ENCODE measurements at places on chromosomes 7 and 10.

GRCh38 chr10:27366769-27367168 is 126.2 kb upstream of the ACBD5 start:
- DNase-seq, result no peak

GRCh38 chr10:22244001-22244400 is 26.2 kb upstream of the EBLN1 start:
- peak; percentile 17 for DNase-seq

- DNase-seq, result no peak
Measured at GRCh38 chr7:54831046-54831643, 72.1 kb upstream of the SEC61G start.

- no peak for DNase-seq
Measured at GRCh38 chr7:92058040-92058439, 76.2 kb downstream of the CYP51A1 start.

DNA sequence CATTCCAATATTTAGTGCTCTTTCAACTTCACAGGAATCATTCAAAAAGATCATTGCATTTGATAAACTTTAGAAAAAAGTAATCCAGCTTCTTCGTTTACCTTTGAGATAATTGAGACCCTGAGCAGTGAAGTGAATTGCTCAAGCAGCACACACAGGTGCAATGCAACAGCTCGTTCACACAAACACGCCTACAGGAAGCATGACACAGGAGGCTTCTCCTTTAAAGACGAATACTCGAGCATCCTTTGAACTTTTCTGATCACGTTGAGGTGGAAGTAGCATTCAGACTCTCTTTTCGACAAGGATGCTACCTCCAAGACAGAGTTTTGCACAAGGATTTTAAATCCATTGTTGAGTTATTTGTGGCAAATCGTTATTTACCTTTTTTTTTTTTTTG is 18.0 kb upstream of the RSU1 start:
- DNase-seq, result peak; percentile 32

- no peak for DNase-seq
Measured at GRCh38 chr7:101998906-101999240, 181.4 kb downstream of the CUX1 start.

- DNase-seq, result peak; percentile 5
Measured at GRCh38 chr7:23012908-23013714, 819 bp downstream of the HYCC1 start.

DNA sequence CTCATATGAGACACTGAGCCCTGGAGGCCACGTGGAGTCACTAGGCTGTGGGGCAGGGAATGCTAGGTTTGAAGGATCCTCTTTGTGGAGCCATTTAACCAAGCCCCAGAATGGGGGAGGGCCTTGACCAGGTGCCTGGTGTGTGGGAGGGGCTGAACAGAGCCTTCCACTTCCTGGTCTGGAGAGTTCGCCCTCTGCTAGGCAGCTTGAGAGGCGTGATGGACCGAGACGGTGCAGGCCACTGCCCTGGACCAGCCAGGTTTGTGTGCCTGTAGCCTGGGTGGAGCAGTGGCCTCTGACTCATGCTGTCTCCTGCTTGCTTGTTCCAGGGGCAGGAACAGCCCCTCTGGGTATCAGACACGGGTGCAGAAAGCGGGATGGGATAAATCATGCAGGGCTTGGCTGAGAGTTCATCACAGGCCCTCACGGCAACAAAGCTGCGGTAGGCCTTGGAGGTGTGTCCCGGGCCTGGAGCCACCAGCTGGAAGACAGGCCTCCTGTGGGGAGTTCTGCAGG is 27.4 kb downstream of the ADAMTS14 start:
- DNase-seq, result no peak

DNA sequence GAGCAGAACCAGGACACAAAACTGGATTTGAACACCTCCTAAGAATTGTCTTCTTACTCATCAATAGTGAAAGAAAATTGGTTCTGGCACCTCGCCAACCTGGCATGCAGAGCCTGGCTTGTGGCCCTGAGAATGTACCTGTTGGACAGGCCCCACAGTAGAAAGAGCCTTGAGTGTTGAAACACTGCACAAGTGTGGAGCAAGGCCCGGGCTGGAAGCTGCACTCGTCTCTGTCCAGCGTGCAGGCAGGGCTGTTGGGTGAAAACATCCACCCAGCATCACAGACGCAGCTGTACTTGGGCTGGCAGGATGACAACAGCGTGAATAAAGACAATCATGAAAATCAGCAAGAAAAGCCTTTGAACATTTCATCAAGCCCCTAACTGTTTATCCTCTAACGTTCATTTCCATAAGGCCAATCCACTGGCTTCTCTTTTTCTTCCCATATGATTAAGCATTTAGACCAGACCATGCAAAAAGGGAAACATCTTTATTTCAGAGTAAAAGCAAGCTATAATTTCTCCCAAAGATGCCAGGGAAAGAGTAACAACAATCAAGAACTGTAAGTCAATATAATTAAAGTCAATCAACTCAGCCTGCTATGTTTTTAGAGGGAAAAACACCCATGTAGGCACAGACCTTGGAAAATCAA is 15.6 kb downstream of the CUBN start:
- no peak for DNase-seq

GRCh38 chr10:113060201-113061053 is 110.4 kb downstream of the TCF7L2 start:
- DNase-seq, result no peak

GRCh38 chr7:117119192-117119924 is 166.1 kb downstream of the ST7 start:
- DNase-seq, result peak; percentile 74

DNA sequence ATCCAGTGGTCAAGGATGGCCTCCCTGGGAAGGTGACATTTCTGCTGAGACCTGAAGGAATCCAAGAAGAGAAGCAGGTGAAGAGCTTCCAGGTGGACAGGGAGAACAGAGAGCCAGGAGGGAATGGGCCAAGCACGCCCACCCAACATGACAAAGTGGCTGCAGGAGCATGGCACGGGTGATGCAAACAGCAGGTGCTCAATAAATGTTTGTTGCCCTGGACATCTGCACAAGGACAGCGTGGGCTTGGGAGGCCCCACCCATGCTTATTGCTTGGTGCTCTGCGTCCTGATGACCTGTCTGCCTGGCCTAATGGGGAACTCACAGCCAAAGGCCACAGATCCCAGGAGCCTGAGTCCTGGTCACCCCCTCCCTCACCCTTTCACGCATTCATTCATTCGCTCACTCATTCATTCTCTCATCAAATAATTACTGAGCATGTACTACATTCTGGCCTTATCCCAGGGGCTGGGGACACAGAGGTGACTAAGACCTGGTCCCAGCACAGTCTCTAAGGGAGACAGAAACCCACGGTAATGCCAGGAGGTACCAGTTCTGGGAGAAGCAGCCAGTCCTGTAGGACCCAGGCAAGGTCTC is 13.1 kb downstream of the RHBDD2 start:
- DNase-seq, result no peak

DNA sequence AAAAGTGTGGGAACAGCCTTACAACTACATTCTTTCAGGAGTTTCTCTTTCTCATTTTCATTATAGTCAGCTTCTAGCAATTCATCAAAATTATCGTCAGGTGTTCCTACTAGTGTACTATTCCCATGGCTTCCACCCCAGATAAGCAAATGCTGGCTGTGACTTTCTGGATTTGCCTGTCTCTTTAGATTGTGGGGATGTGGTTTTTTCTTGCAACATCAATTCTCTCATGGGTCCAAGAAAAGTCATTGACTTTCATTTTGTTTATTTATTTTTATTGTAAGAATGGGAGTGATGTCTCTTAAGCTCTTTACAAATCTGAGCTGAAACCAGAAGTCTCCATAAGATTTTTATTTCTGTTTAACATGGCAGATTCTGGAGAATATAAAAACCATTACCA is 349.7 kb upstream of the SEMA3C start:
- no peak for DNase-seq

DNA sequence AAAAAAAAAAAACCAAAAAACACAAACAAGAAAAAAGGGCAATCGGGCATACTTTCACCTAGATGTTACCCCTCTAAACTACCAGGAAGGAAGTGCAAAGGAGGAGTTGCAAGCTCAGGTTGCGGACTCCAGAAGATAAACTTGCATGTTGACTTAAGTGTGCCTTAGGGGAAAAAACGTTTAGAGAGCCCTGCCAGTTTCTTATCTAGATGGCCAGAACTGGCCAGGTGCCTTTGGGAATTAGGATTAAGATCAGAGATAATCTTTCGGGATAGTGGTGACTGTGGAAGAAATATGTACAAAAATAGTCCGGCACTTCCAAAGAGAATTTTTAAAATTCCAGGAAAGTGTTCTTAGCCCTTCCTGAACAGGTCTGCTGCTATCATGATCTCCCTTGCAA is 17.6 kb downstream of the EVX1 start:
- DNase-seq, result no peak

DNA sequence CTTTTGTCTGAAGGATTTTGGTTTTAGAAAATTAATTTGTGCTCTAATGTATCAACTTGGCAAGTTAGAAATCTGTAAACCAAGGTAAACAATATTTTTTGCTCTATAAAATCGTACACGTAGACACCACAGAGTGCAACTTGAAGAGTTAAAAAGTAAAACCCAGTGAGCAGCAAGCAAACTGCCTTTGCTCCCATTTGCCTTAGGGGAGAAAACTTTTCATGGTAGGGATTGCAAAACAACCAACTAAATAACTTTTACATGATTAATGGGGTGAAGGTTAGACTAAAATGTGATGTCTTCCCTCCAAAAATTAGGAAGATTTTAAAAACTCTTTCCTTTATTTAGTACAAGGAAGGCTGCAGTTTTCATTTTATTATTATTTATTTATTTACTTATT is 224.2 kb upstream of the LYZL1 start:
- DNase-seq, result no peak

- DNase-seq, result no peak
Measured at GRCh38 chr10:75048669-75049098, 62.8 kb upstream of the SAMD8 start.

DNA sequence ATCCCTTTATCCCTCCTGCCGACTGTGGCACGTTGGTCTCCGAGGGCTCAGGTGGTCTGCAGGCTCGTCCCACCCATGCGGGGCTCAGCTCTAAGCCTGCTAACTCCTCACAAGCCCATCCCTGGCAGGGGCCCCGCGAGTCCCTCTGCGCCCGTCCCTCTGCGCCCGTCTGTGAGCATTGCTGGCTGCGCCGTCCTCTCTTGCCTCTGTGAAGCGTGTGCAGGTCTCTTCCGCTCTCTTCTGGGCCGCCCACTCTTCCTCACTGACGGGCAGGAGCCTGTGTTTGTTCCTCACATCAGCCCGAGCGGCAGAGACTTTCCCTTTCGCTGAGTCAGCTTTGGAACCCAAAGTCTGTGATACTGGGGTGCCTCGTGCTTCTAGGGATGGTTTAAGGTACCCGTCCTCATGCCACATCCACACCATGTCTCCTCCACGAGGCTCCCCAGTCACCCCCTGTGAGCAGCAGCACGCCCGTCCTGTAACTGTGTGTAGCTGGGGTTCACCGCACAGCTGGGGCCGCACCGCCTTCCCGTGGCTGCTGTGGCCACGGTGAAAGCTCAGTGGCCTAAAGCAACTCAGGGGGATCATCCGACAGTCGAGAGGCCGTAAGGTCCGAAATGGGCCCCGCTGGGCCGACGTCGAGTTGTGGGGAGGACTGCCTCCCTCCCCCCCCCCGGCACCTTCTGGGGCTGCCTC is 35.5 kb downstream of the ADGRA1 start:
- no peak for DNase-seq
